ENCODE measurements at places on chromosomes 4 and X.
A peak's percentile ranks its signal among the peaks of the same experiment; 100 is the strongest.

- no peak for DNase-seq
Observed at GRCh38 chrX:418927-419729, 32.4 kb upstream of the PPP2R3B start.

DNA sequence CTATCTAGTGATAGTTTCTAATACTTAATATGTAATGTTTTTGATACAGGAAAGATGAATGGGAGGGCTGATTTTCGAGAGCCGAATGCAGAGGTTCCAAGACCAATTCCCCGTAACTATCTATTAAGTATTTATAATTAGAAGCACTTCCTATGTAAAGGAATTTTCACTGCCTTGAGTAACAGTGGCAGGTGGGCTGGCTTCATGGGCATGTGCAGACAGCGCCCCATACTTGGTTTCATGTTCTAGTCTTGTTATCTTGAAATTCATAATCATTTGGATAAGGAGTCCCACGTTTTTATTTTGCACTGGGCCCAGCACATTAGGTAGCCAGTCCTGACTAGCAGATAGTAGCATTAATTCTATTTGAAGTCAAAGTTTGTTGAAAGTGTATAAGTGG, 1.7 kb downstream of the OCIAD1 start:
- no peak for DNase-seq

- DNase-seq = no peak
Observed at GRCh38 chr4:76748649-76749048, 149.3 kb downstream of the SOWAHB start.

- DNase-seq = no peak
Observed at GRCh38 chr4:70713453-70714078, 8.2 kb upstream of the RUFY3 start.

DNA sequence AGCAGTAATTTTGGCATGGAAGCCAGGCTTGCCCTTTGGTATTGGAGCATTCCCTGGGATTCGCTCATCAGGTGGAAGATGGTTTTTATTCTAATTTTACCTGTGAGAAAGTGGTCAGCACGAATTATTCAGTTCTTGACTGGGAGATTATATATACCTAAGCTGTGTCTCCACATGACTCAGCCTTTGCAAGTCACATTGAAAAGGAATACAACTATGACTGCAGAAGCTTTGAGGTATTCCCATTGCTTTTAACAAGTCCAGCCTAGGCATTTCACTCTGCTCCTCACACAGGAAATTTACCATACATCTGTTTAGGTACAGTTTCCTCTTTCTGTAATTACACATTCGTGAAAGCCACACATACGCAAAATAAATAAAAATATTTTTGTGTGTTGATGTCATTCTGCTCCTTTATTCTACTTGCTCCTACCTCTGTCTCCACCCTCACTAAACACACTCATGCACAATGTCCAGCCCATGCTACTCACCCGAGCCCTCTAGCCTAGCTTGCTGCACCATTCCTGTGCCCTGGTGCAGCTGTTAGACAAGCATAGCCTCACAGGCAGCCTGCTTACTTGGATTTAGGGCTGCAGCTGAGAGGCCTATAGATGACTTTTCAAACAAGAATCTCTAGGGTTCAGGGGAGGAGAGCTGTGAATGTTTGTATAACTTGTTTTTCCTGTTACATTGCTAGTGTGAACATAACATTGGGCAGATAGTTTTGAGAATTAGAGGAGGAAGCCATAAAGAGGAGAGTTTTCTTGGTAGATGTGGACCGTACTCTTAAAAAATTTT, 504.4 kb upstream of the FAT1 start:
- no peak for DNase-seq

DNA sequence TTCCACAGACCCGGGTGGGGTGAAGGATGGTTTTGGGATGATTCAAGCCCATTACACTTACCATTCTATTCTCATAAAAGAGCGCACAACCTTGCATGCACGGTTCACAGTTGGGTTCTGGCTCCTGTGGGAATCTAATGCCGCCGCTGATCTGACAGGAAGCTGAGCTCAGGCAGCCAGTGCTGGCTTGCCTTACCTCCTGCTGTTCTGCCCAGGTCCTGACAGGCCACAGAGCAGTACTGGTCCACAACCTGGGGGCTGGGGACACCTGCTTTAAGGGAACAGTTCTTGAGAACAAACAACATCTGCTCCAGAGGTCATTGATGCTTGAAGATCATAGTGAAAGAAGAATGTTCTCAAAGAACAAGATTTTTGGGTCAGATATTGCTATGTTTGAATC, 8.0 kb upstream of the HS3ST1 start:
- no peak for DNase-seq

DNA sequence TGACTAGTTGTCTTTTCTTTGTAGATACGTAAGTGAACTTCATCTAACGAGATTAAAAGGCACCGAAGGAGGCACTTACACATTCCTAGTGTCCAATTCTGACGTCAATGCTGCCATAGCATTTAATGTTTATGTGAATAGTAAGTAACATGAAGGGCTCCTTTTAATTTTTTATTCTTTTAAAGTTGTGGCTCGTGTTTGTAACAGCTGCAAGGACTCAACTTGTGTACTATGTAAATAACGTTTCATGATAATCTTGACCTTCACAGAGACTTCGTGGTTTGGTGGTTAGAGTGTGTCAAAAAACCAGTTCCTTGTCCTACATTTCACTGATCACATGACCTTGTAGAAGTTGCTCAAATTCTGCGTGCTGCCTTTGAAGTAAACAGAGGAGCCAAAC, 51.6 kb downstream of the KIT start:
- no peak for DNase-seq

DNA sequence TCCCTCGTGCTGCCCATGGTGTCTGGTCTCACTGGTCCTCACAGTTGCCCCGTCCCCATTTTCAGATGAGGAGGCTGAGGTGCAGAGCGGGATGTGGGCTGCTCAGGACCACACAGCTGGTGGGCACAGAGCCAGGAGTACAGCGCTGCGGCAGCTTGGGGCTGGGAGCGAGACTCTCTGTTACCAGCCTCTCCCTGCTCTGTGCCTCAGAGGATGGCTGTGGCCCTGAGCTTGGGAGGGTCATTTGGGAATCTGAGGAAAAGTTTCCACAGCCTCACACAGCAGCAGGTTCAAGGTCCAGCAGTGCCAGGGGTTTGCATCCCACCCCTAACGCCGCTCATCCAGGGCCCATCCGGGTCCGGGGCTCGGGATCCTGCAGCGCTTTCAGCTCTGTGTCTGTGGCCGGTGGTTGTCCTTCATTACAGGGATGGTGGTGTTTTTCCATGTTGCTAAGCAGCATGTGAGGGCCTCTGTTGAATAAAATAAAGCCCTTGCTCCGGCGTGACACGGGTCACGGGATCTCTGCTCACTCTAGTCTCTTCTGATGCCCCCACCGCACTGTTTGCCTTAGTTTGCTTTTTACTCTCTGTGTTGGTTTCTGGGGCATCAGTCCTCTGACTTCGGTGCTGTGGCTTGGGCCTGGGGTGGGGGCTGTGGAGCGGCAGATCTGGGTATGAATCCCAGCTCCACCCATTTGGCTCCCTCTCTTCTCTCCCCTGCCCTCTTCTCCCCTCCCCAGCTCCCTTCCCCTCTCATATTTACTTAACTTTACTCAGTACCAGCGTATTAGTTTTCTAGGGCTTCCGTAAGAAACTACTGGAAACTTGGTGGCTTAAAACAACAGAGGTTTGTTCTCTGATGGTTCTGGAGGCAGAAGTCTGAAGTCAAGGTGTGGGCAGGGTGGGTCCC, 6.5 kb downstream of the WFS1 start:
- no peak for DNase-seq

DNA sequence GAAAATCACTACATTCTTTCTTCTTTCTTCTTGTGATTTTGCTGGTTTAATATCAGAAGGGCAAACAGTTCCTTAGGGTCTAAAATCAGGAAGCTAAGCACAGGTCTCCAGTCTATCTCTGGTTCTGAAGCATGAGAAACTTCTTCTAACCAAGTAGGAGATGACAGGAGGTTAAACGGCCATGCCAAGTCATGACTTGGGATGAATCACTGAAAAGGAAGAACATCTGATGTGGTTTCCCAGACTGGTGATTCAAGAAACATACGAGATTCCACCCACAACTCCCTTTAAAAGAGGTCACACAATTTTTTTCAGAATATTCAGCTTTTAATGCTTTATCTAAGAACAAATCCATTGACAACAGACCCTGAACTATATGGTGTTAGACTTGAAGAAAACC, 684.0 kb upstream of the PRKX start:
- no peak for DNase-seq

DNA sequence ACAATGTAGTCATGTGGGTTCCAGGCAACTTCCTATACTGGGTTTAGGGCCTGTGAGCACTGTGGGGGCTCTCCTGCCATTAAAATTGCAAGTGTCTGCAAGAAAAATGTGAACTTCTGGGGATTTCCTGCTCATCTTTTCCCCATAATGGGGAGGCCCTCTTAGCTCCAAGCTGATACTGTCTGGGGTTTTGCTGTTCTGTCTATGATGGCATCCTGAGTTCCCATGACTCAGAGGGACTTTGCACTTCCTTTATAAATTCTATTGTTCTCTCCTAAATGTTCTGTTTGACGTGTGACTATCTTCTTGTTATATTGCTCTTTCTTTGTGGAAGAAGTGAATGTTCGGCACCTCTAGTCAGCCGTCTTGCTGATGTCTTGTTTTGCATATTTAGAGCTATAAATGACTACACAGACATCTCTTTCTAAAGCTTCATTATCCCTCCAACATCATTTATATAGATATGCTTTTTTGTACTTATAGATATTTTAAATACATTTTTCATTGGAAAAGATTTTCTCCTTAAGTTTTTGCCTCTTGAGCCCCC, 465.8 kb downstream of the NAF1 start:
- DNase-seq = no peak

DNA sequence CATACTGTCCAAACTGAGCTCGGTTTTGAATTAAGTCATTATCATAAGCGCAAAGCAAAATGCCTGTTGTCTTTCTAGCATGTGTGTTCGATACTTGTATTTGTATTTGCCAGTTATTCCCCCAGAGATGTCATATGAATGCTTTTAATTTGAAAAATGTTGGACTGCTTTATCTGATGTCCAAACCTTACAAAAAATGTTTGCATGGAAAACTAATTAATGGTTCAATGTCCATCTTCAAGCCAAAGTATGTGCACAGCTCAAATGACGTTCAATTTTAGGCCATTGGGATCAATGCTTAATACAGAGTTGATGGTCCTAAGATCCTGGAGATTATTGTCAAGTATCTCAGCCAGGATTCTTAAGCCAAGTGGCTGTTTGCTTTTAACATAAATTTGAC, 17.2 kb upstream of the HPGDS start:
- no peak for DNase-seq

- peak; percentile 0 for DNase-seq
Observed at GRCh38 chrX:152821145-152821765, 9.3 kb downstream of the CETN2 start.

Measured in NCI-H526 treated with DMSO at 0.1 percent for 48 hours (cell line).